ENCODE measurements at places on chromosomes 7 and 10. TPM values are rescaled to one million over a fixed set of nuclear protein-coding genes. Genes with fewer than 3 reads are reported as not detected.

DNA sequence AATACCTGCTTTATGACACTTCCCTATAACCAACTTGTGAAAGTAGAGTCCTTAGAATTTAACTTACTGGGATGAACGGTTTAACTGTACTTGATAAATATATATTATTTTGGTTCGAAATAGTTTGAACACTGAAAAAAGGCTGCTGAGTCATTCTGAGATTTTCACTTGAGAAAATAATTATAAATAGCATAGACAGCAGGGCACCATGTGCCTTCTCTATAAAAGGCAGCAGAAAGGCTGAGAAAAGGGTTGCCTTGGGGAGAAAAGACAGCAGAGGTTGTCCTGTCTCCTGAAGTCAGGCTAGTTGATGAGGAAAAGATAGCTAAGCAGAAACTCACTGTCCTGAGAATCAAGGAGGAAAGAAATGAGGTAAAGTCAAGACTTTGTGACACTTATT is 92.4 kb downstream of the CTTNBP2 start:
- DNase-seq: no peak

The GNAI1 gene
- total RNA-seq: 13.2 TPM

GRCh38 chr10:119872610-119872859 is at the start of gene MCMBP:
Gene MCMBP, minus strand, starts transcription at chr10:119872843. Its CDS starts 259 bp downstream, at chr10:119872584.
- DNase-seq: no peak

DNA sequence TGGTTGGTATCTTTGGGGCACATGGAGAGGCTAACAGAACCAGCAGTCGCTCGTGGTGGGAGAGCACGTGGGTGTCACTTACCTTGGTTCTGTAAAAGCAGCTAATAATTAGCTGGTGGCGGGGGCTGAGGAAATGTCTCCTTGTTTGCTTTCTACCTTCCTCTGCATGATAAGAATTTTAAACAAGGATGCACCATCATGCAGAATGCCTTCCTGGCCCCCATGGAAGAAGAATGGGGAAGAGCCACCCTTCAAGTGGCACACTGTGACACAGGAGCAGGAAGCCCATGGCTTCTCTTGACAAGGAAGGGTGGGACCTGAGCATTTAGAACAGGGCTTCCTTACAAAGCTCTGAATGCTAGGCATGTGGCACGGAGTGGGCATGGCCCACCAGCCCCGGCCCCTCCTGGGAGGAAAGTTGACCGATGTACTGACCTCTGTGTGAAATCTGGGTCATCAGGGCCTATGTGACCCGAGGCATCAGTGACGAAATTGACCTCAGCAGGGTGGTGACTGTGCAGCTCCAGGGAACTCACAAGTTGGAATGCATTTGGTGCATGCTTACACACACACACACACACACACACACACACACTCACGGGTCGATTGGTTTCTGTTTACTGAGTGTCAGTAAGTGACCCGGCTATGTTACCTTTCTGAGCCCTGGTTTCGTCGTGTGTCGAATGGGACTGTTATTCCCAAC is 116.9 kb upstream of the ANLN start:
- DNase-seq: no peak

DNA sequence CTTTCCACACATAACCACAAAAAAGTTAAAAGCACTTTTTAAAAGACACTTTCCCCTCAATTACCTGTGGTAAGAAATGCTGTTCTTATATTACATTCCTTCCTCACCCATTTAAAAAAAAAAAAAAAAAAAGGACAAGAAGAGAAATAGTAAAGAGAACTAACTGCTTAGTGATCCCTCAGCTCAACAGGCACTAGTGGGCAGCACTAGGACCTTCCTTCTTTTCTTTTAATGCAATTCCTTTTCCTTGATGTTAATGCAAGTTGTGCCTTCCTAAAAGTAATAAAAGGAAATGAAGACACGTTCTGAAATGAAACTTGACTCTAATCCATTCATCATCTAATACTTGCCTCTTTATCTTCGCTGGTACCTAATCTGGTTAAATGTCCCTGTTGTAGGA is 189.7 kb downstream of the TCF7L2 start:
- DNase-seq: no peak

The PIK3CG gene
- 2.8 TPM for total RNA-seq

The BEND7 gene
- total RNA-seq: 21.0 TPM

Measured in heart right ventricle (tissue), 16 donors.